Liver (tissue), 10 donors: ENCODE measurements at places on chromosomes 5 and 9. TPM values are rescaled to one million over a fixed set of nuclear protein-coding genes. Genes with fewer than 3 reads are reported as not detected.
A peak's percentile ranks its signal among the peaks of the same experiment; 100 is the strongest.

DNA sequence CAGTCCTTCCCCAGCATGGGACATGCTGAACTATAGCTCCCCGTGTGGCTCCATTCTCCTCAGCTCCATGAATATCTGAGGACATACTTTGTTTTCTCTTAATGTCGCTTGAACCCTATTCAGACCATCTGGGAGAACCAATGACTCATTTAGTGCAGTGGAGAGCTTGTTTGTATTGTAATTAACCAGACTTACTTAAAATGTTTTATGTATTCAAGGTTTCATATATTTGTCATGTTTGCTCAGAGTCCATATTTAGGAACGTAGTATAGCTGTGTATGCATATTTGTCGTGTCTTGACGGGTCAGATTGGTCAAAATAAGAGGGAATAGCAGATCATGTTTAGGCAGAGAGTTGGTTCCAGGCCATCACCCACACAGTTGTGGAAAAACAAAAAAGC is 150.1 kb upstream of the NTRK2 start:
- H3K4me1 ChIP-seq: no peaks in the 10 kb centered on the region
- no peaks in the 10 kb centered on the region for H3K36me3 ChIP-seq
- H3K4me3 ChIP-seq: no peak overlapping the region
- no peaks in the 10 kb centered on the region for H3K27me3 ChIP-seq

Gene ZNF879
- 1.9 TPM for total RNA-seq

DNA sequence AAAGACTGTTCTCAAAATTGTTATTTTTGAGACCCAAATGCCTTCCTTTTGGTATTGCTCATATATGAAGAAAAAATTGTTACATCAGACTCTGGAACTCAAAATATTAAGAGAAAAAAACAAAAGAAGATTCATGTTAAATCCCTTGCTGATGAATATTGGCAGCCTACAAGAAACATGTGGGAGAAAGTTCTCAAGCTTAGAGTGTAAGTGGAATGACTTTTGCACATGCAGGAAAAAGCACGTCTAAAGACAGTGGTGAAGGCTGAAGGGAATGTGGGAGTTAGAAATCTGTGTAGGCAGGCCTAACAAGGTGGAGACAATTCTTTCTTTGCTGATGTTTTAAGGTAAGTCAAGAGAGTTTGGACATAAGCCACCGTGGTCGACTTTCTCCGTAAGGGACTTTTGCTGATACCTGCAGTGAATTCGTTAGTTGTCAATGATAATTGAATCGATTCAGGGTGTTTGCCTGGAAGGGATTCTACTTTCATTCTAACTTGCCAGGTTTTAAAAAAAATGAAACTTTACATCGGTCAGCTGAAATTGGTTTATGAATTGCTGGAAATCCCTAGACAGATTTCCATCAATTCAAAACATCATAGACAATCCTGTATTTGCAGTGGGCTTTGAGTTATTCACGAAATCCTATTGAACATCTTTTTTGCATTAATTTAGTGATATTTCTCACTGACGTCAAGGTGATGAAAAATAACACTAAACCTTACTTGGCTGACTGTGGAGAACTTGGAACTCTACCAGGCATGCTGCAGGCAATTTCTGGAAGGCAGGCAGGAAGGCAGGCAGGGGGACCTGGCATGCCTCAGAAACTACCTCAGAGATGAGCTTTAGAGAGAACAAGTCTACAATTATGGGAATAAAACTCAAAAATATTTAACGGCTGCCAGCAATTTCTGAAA is 359.1 kb upstream of the ADAMTSL1 start:
- H3K4me1 ChIP-seq: no peaks in the 10 kb centered on the region
- no peak overlapping the region for H3K27ac ChIP-seq
- no peaks in the 10 kb centered on the region for H3K36me3 ChIP-seq

DNA sequence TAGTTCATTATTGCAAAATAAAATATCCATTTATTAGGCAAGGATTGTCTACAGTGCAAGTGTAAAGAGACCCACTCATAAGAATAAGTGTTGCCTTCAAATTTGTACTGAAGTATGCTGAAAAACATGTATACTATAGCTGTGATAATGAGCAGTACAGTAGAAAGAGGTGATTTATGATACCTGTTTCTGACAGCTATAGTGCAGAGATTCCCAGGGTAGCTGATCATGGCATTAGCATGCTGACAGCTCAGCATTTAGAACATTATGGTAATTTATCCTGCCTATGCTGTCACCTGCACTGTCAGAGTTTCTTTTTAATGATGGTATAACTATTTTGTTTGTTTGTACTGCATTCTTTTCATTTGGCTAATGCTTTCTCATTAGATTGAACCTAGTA is 177.6 kb upstream of the TLX3 start:
- H3K36me3 ChIP-seq: no peaks in the 10 kb centered on the region
- H3K27me3 ChIP-seq: no peaks in the 10 kb centered on the region
- DNase-seq: no peak
- H3K27ac ChIP-seq: no peak overlapping the region
- H3K4me1 ChIP-seq: no peaks in the 10 kb centered on the region

Gene LOX
- 0.84 TPM for total RNA-seq

Gene CCL28
- 1.0 TPM for total RNA-seq

Gene GABRA1
- total RNA-seq: not detected

- no peaks in the 10 kb centered on the region for H3K36me3 ChIP-seq
- H3K27me3 ChIP-seq: no peaks in the 10 kb centered on the region
- H3K27ac ChIP-seq: no peak overlapping the region
- no peak overlapping the region for H3K4me3 ChIP-seq
Measured at GRCh38 chr9:24035816-24036215, 209.8 kb upstream of the ELAVL2 start.

- DNase-seq: no peak
- no peaks in the 10 kb centered on the region for H3K27me3 ChIP-seq
- peaks cover 6% of the 10 kb centered on the region for H3K36me3 ChIP-seq
- no peak overlapping the region for H3K4me3 ChIP-seq
Measured at GRCh38 chr5:65808818-65809217, 86.8 kb downstream of the NLN start.

Gene SPINK7
- not detected for total RNA-seq

Gene LCN15
- total RNA-seq: not detected

Gene KCNN2
- 4.6 TPM for total RNA-seq

DNA sequence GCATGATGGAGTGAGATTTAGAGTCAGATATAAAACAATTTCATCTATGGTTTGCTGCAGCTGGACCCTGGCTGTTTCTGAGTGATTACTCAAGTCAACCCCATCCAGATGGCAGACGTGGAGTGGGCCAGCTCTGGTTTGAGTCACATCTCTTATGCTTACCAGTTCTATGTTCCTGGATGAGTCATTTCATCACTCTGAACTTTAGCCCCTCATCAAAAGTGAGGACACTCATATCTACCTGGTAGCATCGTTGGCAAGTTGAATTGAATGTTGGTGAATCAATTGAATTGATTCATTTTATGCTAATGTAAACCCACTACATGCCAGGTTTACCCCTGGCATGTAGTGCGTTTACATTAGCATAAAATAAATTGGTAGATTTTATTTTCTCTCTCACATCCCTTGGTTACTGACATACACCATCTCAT is 176.4 kb downstream of the FGF18 start:
- no peaks in the 10 kb centered on the region for H3K27me3 ChIP-seq
- DNase-seq: no peak
- no peaks in the 10 kb centered on the region for H3K4me1 ChIP-seq
- no peaks in the 10 kb centered on the region for H3K36me3 ChIP-seq
- H3K27ac ChIP-seq: no peak overlapping the region
- H3K4me3 ChIP-seq: no peak overlapping the region

DNA sequence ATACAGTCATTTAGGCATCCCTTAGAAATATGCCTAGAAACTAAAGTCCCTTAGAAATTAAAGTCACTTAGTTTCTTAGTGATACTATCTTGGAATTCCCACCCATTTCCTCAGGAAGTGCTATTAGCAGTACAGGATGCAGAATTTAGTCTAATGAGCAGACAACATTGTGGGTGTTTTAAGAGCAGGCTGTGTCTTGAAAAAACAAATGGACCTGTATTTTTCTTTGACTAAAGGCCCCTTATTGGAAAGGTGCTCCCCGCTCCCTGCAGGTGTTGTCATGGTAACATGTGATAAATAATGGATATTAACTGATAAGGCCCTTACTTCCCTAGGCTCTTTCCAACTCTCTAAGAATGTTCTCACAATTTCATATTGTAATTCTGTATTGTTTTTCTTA is 38.8 kb upstream of the STARD4 start:
- no peaks in the 10 kb centered on the region for H3K36me3 ChIP-seq
- H3K4me3 ChIP-seq: no peak overlapping the region
- no peak for DNase-seq
- peaks cover 13% of the 10 kb centered on the region for H3K4me1 ChIP-seq
- H3K27me3 ChIP-seq: no peaks in the 10 kb centered on the region

Gene AK8
- 0.08 TPM for total RNA-seq

DNA sequence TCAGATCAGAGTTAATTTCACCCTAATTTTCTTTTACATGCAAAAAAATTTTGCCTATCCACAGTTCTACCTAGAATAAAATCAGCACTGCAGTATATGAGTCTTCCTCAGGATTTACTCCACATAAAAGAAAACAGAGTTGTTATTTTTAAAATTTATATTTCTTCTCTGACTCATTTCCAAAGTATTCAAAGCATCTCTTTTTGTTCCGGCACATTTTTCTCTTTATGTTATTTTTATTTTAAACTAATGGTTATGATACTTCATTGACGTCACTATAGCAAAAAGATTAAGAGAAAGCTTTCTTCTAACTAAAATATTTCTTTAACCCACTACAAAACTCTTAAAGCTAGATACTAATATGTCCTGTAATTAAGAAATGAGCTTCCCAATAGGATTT is 590.4 kb downstream of the PRELID2 start:
- no peak overlapping the region for H3K4me3 ChIP-seq
- no peaks in the 10 kb centered on the region for H3K4me1 ChIP-seq

- no peaks in the 10 kb centered on the region for H3K4me1 ChIP-seq
- H3K36me3 ChIP-seq: no peaks in the 10 kb centered on the region
- DNase-seq: no peak
Measured at GRCh38 chr9:101047848-101048397, 19.4 kb downstream of the PLPPR1 start.

- no peak overlapping the region for H3K4me3 ChIP-seq
- no peak overlapping the region for H3K27ac ChIP-seq
- H3K27me3 ChIP-seq: no peaks in the 10 kb centered on the region
- H3K36me3 ChIP-seq: no peaks in the 10 kb centered on the region
- no peak for DNase-seq
- no peaks in the 10 kb centered on the region for H3K4me1 ChIP-seq
Measured at GRCh38 chr9:36802201-36802920, 229.7 kb downstream of the MELK start.

Gene SOX30
- not detected for total RNA-seq

- H3K27ac ChIP-seq: no peak overlapping the region
- no peaks in the 10 kb centered on the region for H3K27me3 ChIP-seq
- DNase-seq: no peak
- no peaks in the 10 kb centered on the region for H3K36me3 ChIP-seq
- no peak overlapping the region for H3K4me3 ChIP-seq
- no peaks in the 10 kb centered on the region for H3K4me1 ChIP-seq
Measured at GRCh38 chr9:5579881-5580280, 49.0 kb upstream of the RIC1 start.

- no peaks in the 10 kb centered on the region for H3K4me1 ChIP-seq
- no peaks in the 10 kb centered on the region for H3K27me3 ChIP-seq
- no peak overlapping the region for H3K4me3 ChIP-seq
- DNase-seq: no peak
Measured at GRCh38 chr5:107388141-107388861, 282.4 kb downstream of the EFNA5 start.

DNA sequence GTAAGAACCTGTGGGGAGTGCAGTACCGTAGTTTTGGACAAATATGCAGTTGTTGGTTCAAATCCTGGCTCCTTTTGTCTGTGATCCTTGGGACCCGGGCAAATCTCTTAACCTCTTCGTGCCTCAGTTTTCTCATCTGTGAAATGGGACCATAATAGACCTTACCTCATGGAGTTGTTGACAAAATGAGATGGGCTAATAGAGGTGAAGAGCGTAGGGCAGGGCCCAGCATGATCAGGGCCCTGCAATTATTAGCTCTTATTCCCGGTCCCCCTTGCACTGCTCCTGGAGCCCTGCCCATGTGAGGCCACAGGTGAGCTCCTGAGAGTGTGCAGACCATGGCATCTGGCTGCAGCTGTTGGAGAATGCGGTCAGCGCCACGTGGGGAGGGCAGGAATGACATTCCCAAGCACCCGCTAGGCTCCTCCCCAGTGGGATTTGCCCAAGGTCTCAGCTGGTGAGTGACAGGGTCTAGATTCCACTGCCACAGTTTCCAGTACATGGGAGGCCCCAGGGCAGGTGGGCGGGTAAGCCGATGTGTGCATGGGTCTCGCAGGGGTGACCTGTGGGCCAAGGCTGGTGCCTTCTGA is 41.0 kb downstream of the NEK6 start:
- peaks cover 10% of the 10 kb centered on the region for H3K4me1 ChIP-seq
- H3K27ac ChIP-seq: no peak overlapping the region
- no peaks in the 10 kb centered on the region for H3K27me3 ChIP-seq
- H3K4me3 ChIP-seq: no peak overlapping the region
- peaks cover 3% of the 10 kb centered on the region for H3K36me3 ChIP-seq

DNA sequence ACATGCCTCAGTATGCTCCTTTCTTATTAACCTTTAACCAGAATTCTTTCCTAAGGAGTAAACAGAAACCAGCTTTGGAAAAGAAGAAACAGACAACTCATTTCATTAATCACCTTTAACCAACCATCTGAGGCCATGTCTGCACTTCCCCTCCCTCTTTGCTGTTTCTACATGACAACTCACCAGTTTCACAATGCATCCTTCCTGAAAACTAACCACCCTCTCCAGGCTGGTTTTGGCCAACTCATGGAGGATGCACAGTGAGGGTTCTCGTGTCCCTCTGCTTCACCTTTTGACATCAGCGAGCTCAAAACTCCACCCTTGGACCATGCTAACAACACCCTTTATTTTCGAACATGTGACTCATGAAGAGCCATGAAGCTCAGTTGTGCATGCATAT is 244.1 kb downstream of the ELAVL2 start:
- H3K27me3 ChIP-seq: no peaks in the 10 kb centered on the region
- no peak overlapping the region for H3K27ac ChIP-seq
- no peak overlapping the region for H3K4me3 ChIP-seq
- no peaks in the 10 kb centered on the region for H3K4me1 ChIP-seq

DNA sequence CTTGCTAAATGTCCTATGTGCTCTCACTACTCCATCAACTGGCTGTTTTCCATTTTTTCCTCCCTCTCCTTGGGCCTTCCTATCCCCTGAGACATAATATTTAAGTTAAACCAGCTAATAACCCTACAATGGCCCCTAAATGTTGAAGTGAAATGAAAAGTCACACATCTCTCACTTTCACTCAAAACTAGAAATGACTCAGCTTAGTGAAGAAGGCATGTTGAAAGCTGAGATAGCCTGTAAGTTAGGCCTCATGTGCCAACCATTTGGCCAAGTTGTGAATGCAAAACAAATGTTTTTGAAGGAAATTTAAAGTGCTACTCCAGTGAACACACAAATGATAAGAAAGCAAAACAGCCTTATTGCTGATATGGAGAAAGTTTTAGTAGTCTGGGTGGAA is 48.8 kb upstream of the CDH10 start:
- H3K36me3 ChIP-seq: no peaks in the 10 kb centered on the region
- H3K27ac ChIP-seq: no peak overlapping the region
- H3K27me3 ChIP-seq: no peaks in the 10 kb centered on the region
- no peak for DNase-seq
- no peaks in the 10 kb centered on the region for H3K4me1 ChIP-seq
- H3K4me3 ChIP-seq: no peak overlapping the region

GRCh38 chr5:172550996-172551395 is 90.1 kb upstream of the NEURL1B start:
- H3K4me3 ChIP-seq: no peak overlapping the region
- no peaks in the 10 kb centered on the region for H3K36me3 ChIP-seq
- no peaks in the 10 kb centered on the region for H3K4me1 ChIP-seq
- no peak overlapping the region for H3K27ac ChIP-seq
- no peak for DNase-seq

- no peak overlapping the region for H3K4me3 ChIP-seq
- H3K36me3 ChIP-seq: peaks cover 15% of the 10 kb centered on the region
- no peak overlapping the region for H3K27ac ChIP-seq
- H3K27me3 ChIP-seq: no peaks in the 10 kb centered on the region
- peak; percentile 27 for DNase-seq
Measured at GRCh38 chr9:92717201-92718085, 47.2 kb downstream of the BICD2 start.

Gene SPATA31C1
- total RNA-seq: 0.05 TPM
